ENCODE measurements at places on chromosomes 12 and 14.

DNA sequence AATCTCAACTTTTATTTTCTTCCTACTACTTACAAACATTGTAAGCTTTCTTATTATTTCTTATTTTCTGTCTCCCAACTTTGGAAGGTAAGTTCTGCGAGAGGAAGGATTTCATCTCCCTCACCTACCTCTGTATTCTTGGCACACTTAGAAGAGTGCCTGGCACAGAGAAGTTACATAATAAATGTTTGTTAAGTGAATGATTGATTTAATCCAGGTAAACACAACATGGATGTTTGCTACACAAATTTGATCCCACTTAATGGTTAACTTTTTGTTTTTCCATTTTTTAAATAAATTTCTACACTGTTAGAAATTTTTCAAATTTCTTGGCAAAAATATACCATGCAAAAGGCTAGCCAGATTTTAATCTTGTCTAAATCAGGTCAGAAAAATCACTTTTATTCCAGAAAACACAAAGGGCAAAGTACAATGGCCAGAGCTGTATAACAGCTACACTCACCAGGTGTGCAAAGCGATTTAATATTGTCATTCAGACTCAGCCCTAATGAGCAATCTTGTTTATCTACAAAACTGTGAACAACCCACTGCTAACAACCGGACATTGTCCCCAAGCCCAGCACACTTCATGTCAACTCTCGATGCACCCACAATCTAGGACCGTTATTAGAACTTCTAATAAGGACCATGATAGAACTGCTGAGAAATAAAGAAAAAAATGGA, 222.1 kb upstream of the EEA1 start:
- DNase-seq = no peak

GRCh38 chr14:75563931-75564330, 14.5 kb upstream of the FLVCR2 start:
- DNase-seq = no peak

- DNase-seq = no peak
Measured at GRCh38 chr12:575129-575502, 88.1 kb downstream of the NINJ2 start.

DNA sequence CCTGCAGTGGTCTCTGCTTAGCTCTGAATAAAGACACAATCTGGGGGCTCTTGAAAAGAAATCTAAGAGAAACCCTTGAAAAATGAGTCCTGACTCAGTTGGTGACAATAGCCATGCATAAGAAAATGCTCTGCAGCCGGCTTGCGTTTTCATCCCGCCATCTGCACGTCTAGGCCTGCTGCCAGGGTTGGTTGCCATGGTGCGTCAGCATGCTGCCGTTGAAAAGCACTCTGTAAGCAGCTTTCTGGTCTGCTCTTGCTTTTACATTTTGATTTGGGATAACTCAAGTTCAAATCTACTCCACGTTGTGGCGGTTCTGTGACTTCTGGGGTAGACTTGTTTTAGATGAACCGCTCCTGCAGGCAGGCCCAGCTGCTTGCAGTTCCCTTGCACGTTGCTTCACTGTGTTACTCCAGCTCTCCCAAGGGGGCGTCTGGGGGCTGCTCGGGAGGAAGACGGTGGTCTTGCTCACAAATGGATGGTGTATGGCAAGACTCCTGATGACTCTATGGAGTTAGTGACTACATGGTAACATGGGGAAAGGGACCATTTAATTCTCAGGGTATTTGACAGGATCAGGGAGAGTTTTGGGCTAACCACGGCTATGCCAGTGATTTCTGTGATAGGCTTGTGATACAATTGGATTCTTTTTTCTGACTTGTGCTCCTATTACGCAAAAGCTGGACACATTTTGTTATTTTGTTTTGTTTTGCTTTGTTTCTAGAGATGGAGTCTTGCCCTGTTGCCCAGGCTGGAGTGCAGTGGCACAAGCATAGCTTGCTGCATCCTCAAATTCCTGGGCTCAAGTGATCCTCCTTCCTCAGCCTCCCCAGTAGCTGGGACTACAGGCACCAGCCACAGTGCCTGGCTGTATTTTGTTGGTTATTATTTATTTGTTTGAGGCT, 15.8 kb downstream of the WNT5B start:
- peak; percentile 39 for DNase-seq

DNA sequence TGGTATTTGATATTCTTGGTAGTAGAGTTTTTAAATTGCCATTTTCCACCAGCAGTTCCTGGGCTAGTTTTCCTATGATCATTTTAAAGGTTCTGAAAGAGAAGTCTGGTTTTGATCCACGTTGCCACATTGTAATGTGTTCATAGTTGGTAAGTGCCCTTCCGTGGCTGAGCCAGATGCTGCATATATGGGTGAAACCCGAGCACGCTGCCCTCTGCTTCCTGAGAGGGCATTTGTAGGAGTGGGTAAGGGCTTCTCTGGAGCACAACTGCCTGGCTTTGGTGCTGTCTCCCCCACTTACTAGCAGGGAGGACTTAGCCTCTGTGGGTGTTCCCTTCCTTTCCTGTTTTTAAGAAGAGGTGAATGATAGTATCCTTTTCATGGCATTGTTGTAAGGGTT, 7.1 kb downstream of the SNRNP35 start:
- DNase-seq = no peak

- no peak for DNase-seq
Measured at GRCh38 chr14:23437133-23438100, 2.0 kb upstream of the MYH7 start.

GRCh38 chr14:96515731-96516130, 13.5 kb downstream of the PAPOLA start:
- DNase-seq = no peak

GRCh38 chr12:121128908-121129810, 3.5 kb upstream of the P2RX7 start:
- no peak for DNase-seq

- no peak for DNase-seq
Measured at GRCh38 chr14:66514213-66514612, 6.3 kb downstream of the GPHN start.

DNA sequence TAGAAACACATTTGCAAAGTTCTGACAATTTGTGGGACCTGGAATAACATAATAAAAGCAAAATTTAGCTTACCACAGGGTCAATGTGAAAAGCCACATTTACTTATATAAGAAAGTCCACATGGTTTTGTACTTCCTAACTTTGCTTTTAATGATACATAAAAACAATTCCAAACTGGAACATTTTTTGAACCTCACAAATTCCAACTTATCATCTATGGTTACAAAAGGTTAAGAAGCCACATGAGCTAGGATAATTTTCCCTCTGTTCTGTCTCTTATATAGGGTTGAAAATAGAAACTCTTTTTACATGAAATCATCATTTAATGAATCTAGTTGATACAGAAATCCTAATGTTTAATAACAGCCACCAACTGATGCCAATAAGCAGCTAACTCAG, 8.9 kb upstream of the RERG start:
- no peak for DNase-seq

GRCh38 chr14:88351966-88352691, 29.1 kb upstream of the KCNK10 start:
- no peak for DNase-seq

DNA sequence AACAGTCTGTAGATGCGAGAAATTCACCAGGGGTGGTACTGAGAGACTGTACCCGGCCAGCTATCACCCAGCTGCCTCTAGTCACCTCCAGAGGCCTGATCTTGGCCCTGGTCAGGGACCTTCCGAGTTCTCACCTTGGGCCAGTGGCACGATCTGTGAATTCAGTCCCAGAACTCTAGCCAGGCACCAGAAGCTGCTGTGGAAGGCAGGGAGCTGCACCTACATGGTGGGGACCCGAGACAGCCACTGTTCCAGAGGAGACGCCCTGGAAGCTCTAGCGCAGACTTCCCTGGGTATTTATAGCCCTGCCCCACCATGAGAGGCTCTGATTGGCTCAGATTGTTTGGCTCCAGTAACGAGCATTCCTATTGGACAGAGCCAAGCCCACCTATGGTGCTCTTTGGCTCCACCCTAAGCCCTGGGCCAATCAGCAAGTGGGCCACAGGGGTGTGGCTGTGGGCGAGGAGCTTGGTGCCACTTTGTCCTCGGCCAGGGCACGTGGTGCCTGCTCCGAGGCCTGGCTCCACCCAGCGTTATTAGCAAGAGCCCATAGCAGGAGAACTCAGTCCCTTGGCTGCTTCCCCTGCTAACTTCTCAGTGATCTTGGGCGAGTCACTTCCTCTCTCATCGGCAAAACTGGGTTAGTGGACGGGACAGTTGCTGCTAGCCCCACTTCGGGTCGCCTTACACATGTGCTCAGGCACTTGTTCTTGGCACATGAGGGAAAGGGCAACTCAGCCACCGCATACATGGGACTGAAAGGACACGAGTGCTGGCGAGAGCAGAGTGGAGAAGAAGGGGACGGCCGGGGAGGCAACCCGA, 89.0 kb upstream of the BCL11B start:
- DNase-seq = no peak

- no peak for DNase-seq
Measured at GRCh38 chr12:116635487-116635886, 76.3 kb downstream of the MAP1LC3B2 start.

DNA sequence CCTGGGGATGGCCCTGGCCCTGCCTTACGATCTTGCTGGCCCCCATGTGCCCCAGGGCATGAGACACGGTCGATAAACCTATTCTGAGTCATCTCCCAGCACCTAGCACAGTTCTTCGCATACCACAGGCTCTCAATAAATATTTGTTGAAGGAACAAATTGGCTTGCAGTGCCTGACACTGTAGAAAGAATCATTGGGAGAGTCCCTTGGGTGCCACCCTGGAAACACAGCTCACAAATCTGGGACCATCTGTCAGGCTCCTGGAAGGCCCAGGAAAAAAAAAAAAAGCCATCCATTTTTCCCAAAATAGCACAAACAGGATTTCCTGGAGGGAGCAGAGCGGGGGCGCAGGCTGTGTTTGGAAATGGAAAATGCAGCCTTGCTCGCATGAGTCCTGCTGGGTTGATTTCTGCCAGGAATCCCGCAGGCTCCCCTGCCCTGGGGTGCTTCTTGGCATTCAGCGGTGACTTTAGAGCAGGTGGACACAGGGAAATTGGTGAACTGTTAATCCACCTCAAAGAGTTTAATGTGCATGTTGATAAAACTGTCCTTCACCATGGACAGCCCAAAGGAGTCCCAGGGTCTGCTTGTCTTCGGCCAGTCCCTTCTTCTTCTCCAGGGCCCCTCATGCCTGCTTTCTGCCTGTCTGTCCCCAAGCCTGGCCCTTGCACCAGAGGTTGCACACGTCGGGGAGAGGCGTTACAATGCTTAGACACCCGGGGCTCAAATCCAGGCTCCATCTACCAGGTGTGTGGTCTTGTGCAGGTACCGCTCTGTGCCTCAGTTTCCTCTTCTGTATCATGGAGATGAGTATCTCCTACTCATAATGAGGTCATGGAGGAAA, 106.1 kb upstream of the RFLNA start:
- DNase-seq = peak; percentile 83

GRCh38 chr12:120221576-120221900, 20.6 kb upstream of the RPLP0 start:
- DNase-seq = no peak

- DNase-seq = no peak
Measured at GRCh38 chr12:30828686-30829085, 73.9 kb upstream of the CAPRIN2 start.

DNA sequence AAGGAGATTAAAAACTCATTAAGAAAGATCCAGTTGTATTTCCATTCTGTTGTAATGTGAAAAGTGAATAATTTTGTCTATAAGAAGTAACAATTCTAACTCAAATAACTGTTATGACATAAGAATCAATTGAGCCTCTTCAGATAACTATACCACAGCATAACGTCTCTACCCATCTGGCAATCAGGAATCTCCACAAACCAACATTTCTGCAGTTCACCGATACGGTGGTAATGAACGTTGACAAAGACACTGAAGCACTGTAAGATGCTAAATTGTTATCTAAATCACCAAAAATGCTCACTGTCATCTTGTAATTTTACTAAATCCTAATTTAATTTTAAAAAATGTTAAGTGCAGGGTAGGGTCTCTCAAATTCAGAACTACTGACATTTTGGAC, 130.9 kb upstream of the USP15 start:
- no peak for DNase-seq

- no peak for DNase-seq
Measured at GRCh38 chr12:102959391-102959790, 1.9 kb downstream of the ASCL1 start.

DNA sequence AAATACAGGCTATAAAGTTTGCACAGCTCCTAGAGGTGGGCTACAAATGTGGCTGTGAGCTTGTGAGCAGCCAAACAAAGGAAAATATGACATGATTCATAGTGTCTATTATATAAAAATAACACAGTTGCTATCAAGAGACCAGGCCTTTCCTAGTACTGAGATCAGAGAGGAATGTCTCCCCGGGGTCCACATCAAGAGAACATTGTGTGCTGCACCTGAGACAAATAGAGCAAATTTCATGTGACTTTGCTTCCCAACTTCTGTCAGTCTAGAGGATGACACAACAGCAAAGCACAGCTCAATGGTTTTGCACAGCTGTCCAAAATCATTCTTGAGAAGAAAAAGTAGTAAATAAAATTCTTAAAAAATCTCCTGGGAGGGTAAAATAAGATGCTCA, 297.5 kb upstream of the PRKD1 start:
- DNase-seq = no peak

GRCh38 chr12:45577844-45578399, 151.6 kb upstream of the ARID2 start:
- no peak for DNase-seq

Data from NCI-H2081 treated with DMSO at 0.1 percent for 48 hours (cell line).